ENCODE measurements at places on chromosomes 13 and 19. TPM values are rescaled to one million over a fixed set of nuclear protein-coding genes. Genes with fewer than 3 reads are reported as not detected.

ZNF610 gene
- 9.4 TPM for total RNA-seq

CGB5 gene
- total RNA-seq, result not detected

CEACAM16 gene
- total RNA-seq, result not detected

ZNF177 gene
- 1.7 TPM for total RNA-seq

GRCh38 chr13:74695021-74695800 lies 561.0 kb upstream of the KLF12 start:
- H3K27ac ChIP-seq, result no peak overlapping the region
- H3K27me3 ChIP-seq, result no peaks in the 10 kb centered on the region
- no peaks in the 10 kb centered on the region for H3K36me3 ChIP-seq
- no peak overlapping the region for H3K4me3 ChIP-seq
- no peak for DNase-seq
- no peaks in the 10 kb centered on the region for H3K4me1 ChIP-seq

- no peak for DNase-seq
- H3K4me1 ChIP-seq, result no peaks in the 10 kb centered on the region
- H3K4me3 ChIP-seq, result no peak overlapping the region
- H3K27ac ChIP-seq, result no peak overlapping the region
Observed at GRCh38 chr13:107370015-107370785, 802.3 kb upstream of the ARGLU1 start.

FGF22 gene
- total RNA-seq, result 0.23 TPM

GRCh38 chr13:84563611-84564010 lies 681.3 kb upstream of the SLITRK1 start:
- no peaks in the 10 kb centered on the region for H3K36me3 ChIP-seq
- H3K27ac ChIP-seq, result no peak overlapping the region
- DNase-seq, result no peak
- no peaks in the 10 kb centered on the region for H3K4me1 ChIP-seq
- H3K4me3 ChIP-seq, result no peak overlapping the region

SBK3 gene
- total RNA-seq, result 1.2 TPM

DNA sequence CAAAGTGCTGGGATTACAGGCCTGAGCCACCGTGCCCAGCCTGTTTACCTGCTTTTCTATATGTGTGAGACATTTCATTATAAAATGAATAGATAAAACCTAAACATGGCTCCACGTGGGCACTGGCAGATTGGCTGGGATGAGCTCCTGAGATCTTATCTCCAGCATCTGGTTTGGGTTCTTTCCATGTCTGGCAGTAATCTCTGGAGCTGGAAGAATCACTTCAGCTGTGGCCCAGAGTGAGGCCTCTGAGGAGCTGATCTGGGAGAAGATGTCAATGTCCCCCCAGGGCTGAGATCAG lies 5.5 kb upstream of the SULT2A1 start:
- no peak for DNase-seq

FSD1 gene
- 1.1 TPM for total RNA-seq

DNA sequence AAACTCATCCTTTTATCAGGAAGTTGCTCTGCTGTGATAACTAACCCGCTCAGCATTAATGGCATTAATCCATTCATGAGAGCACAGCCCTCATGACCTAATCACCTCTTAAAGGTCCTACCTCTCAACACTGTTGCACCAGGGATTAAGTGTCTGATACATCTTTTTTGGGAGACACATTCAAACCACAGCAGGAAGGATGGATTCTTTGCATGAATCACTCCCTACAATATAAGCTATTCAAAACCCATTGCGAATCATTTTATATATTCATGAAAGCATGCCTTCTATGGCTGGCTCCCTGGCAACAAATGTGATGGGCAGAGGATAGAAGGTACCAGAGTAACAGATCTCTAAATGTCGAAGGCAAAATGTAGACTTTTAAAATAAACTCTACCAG lies 27.6 kb downstream of the ARL11 start:
- DNase-seq, result no peak
- H3K4me3 ChIP-seq, result no peak overlapping the region
- H3K27me3 ChIP-seq, result no peaks in the 10 kb centered on the region
- peaks cover 5% of the 10 kb centered on the region for H3K36me3 ChIP-seq
- no peaks in the 10 kb centered on the region for H3K4me1 ChIP-seq

DNA sequence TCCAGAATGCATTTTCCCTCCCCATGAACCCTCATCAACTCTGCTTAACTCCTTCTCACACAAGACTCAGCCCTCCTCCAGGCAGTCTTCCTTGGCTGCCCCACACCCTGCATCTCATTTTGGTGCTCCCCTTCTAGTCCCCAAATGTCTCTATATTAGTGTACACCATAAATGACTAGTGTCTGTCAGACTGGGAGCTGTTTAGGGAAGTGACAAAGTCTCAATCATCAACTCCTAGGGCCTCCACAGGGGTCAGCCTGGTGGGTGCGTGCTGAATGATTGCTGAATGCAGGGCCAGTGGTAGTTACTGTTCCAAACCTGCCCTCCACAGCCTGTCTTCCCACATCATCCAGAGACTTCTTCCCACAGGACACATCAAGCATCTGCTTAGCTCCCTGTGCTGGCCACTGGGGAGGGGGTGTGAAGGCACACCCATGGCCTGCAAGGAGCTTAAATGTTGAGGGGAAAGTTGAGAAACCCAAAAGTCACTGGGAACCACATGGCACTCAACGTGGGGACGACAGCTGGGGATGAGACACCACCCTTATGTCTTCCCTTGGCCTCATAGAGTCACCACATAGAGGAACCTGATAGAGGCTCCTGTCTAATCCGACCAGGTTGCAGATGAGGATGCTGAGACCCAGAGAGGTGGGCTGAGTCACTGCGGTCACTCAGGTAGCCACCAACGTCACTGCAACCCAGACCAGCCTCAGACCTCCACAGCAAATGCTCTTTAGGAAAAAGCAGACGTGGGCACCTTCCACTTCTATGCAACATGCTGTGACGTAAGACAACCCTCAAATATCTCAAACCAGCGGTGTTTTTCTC lies 79.3 kb upstream of the TM9SF2 start:
- H3K27ac ChIP-seq, result no peak overlapping the region
- H3K4me3 ChIP-seq, result no peak overlapping the region
- peaks cover 3% of the 10 kb centered on the region for H3K4me1 ChIP-seq
- DNase-seq, result no peak

DNA sequence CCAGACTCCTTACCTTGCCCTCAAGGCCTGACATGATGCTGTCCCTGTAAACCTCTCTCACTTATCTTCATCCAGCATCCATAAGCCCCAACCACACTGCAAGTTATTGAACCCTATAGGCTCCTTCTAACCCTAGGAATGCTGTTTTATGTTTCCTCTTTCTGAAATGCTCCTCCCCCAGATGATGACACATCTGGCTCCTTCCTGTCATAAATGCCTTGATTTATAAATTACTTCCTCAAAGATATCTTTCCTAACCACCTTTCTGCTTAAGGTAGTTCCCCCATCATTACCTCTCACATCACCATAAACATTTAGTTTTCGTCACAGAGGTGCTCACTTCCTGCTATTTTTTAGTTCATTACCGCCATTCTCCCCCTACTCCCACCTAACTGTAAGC lies 12.3 kb downstream of the RUBCNL start:
- H3K4me3 ChIP-seq, result no peak overlapping the region
- H3K27me3 ChIP-seq, result no peaks in the 10 kb centered on the region
- no peak for DNase-seq
- no peaks in the 10 kb centered on the region for H3K36me3 ChIP-seq

DNA sequence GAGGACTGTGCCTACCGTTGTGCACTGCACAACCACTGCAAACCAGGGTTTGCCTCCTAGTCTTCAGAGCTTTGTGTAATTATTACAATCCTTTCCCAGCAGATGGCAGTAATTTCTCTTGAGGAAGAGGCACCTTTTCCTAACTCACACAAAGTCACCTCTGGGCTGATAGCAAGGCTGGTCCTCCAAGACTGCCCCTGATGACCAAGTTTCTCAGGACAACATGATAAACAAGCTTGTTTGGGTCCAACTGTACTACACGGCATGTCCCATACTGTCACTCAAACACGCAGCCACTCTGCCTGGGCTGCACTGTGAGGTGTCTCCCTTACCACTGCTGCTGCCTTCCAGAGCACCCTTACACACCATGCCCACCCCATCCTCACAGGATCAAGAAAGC lies 39.3 kb downstream of the RFXAP start:
- no peaks in the 10 kb centered on the region for H3K4me1 ChIP-seq
- H3K27ac ChIP-seq, result no peak overlapping the region
- peak; percentile 73 for DNase-seq
- H3K36me3 ChIP-seq, result peaks cover 11% of the 10 kb centered on the region
- no peaks in the 10 kb centered on the region for H3K27me3 ChIP-seq
- no peak overlapping the region for H3K4me3 ChIP-seq

DNA sequence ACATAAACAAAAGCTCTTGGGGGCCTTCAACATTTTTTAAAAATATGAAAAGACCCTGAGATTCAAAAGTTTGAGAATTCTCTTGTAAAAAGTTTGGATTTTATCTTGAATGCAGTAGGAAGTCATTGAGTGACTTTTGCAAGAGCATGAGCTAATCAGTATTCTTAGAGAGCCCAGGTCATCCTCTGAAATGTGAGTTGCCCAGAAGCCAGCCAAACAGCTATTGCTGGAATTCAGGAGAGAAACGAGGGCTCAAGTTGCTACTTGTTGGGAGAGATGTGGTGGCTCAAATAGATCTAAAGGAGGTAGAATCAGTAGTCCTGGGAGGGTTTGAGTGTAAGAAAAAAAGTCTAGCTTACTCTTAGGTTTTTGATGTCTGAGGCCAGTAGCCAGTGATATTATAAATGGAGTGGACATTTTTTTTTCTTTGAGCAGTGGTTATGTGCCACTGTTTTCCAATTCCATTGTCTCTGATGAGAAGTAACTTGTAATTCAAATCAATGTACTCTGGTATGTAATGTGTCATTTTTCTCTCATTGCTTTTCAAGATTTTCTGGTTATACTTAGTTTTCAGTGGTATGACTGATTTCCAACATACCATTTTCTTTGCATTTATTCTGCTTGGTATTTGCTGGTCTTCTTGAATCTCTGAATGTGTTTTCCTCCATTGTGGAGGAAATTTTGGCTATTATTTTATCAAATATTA lies 30.7 kb downstream of the LMO7 start:
- no peaks in the 10 kb centered on the region for H3K4me1 ChIP-seq
- H3K27me3 ChIP-seq, result no peaks in the 10 kb centered on the region
- H3K36me3 ChIP-seq, result no peaks in the 10 kb centered on the region
- no peak overlapping the region for H3K27ac ChIP-seq
- H3K4me3 ChIP-seq, result no peak overlapping the region

CATSPERD gene
- 8.2 TPM for total RNA-seq

DNA sequence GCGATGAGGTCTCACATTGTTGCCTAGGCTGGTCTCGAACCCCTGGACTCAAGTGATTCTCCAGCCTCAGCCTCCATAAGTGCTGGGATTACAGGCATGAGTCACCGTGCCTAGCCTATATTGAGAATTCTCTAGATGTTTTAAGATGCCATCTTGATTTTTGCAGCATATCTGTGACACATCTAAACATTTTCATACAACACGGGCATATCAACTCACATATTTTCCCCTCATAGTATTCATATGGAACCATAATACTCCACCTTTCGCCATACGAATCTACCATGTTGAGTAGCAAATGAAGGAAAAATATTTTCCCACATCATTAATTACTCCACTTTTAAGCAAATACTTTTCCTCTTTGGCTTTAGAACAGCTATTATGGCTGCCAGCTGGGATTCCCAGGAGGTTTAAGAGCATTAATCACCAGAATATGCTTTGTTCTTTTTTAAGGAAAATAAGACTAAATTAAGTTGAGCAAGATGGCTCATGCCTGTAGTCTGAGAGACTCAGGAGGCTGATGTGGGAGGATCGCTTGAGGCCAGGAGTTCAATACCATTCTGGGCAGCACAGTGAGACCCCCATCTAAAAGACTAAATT lies 56.9 kb upstream of the GTF2F2 start:
- H3K27me3 ChIP-seq, result no peaks in the 10 kb centered on the region
- DNase-seq, result no peak
- no peaks in the 10 kb centered on the region for H3K36me3 ChIP-seq
- H3K4me3 ChIP-seq, result no peak overlapping the region
- H3K27ac ChIP-seq, result no peak overlapping the region

DMKN gene
- total RNA-seq, result 84.6 TPM

DNA sequence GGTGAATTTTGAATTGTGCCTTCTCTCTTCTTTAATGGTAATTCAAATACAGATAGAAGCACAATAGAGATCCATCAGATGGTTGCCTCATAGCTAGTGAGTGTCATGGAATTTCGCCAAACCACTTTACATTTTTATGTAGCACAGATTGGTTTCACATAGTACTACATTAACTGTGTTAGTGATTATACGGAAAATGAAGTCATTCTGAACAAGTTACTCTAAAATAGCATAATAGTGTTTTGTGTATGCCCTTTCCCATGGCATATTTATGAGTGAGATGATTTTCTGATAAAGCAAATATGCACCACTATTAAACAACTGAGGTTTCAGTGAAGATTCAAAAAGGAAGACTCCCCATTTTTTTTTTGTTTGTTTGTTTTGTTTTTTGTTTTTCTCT lies 1623.5 kb downstream of the PCDH9 start:
- H3K4me3 ChIP-seq, result no peak overlapping the region
- H3K27me3 ChIP-seq, result no peaks in the 10 kb centered on the region
- no peaks in the 10 kb centered on the region for H3K36me3 ChIP-seq
- H3K4me1 ChIP-seq, result no peaks in the 10 kb centered on the region
- no peak overlapping the region for H3K27ac ChIP-seq

ZNF132 gene
- 7.4 TPM for total RNA-seq

GRCh38 chr13:109389456-109389855 lies 396.9 kb downstream of the IRS2 start:
- H3K27me3 ChIP-seq, result no peaks in the 10 kb centered on the region
- DNase-seq, result no peak
- no peaks in the 10 kb centered on the region for H3K4me1 ChIP-seq
- no peak overlapping the region for H3K4me3 ChIP-seq

DNA sequence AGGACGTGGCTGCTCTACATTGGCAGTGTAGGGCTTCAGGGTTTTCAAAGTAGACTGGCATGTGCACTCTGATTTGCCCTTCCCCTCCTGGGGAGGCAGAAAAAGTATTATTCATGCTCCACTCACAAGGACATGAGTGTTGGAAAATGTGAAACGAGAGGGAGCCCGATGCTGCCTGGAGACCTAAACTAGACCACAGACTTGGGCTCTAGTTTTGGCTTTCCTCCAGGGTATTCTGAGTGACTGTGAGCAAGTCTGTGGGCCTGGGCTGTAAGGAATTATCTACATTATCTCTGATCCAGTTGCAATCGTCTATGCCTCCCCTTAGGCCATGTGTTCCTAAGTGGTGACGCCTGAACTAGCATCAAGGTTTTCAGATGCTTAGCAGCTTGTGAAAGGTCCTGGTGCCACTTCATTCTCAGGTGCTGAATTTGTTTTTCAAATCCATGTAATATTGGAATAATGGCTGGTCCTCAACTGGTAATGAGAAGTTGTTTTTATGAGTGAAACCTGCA lies 55.0 kb downstream of the MRPL57 start:
- H3K36me3 ChIP-seq, result no peaks in the 10 kb centered on the region
- no peak overlapping the region for H3K27ac ChIP-seq
- DNase-seq, result no peak

GRCh38 chr13:113982296-113982661 lies 8.4 kb upstream of the C13orf46 start:
- H3K27ac ChIP-seq, result no peak overlapping the region
- H3K27me3 ChIP-seq, result no peaks in the 10 kb centered on the region
- DNase-seq, result no peak
- H3K4me3 ChIP-seq, result no peak overlapping the region
- H3K36me3 ChIP-seq, result peaks cover 7% of the 10 kb centered on the region

GRIK5 gene
- total RNA-seq, result 1.6 TPM

TIMM13 gene
- total RNA-seq, result 103 TPM
